ENCODE measurements at places on chromosomes 7 and 10.

GRCh38 chr10:37576154-37576553 lies 281.3 kb downstream of the ZNF248 start:
- DNase-seq: no peak

GRCh38 chr10:4337563-4337962 lies 488.4 kb upstream of the AKR1E2 start:
- DNase-seq: no peak

DNA sequence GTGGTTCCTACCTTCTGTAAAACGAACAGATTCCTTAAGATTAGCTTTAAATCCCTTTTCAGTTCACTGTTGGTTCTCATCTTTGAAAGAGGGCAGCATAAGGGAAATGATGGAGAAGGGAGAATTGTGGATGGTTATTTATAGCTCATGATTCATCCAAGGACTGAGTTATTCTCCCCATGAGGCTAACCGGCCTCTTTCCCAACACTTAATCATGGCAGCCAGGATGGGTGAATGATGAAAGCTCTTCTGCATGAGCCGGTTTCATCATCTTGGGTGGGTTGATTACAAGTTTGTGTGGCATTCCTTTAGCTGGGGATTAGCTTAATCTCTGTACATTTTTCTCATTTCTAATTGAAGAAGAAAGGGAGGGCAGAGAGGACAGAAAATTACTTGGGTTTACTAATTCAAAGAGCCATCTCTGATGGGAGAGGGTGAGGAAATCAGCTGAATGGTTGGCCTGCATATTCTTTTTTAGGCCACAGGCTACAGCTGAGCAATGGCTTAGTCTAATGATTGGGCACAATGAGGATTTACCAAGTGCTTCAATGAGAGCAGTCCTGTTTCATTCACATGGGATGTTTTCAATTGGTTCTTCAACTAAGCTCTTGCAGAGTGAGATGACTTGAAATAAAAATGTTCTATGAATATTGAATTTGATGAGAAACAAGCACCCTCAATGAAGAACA lies 250.0 kb downstream of the BMPER start:
- DNase-seq: no peak

DNA sequence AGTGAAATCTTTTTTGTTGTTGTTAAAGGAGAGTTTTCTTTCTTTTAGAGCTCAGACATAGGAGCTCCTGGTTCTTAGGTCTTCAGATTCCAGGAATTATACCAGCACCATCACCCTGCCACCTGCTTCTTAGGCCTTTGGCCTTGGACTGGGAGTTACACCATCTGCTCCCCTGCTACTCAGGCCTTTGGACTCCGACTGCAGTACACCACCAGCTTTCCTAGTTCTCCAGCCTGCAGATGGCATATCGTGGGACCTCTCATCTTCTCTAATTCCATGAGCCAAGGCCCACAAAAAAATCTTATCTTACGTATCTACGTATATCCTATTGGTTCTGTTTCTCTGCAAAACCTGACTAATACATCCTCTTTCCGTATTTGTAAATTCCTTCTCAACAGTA lies 5.1 kb upstream of the TACC2 start:
- DNase-seq: no peak

- no peak for DNase-seq
These were observed 57.4 kb upstream of the CASD1 start for GRCh38 chr7:94452239-94452638.

GRCh38 chr10:101576211-101576863 lies 11.7 kb downstream of the POLL start:
- DNase-seq: no peak

DNA sequence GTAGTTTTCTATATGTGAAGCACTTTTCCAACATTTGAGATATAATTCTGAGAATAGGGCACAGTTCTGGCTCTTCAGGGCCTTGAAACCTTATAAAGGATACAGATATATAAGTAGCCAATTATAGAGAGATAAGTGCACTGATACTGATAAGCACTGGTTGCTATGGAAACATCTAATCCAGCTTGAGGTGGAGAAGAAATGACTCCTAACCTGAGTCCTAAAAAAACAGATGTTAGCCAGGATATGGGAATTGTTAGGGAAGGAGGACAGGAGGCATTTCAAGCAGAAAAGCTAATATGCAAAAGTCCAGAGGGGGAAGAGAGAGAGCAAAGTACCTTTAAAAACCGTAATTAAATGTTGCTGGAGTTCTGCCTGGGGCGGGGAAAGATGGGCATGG lies 30.8 kb downstream of the STRIP2 start:
- no peak for DNase-seq

- no peak for DNase-seq
These were observed 83.2 kb downstream of the PDE1C start for GRCh38 chr7:31986878-31987518.

DNA sequence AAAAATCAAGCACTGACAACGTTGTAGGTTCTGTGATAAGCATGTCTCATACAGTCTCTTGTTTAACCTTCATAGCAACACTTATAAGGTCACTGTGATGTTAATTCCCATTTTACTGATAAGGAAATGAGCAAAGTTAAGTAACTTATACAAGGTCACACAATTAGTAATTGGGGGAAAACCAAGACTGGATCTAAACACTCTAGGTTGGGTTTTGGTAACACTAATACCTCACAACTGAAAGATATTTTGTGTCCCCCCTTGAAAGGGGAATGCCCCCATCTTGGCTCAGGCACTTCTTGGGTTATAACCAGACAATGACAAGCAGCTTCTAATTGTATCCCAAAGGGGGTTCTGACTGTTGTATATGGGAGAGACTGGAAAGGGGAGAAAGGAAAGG lies 36.0 kb upstream of the ABCB4 start:
- DNase-seq: no peak

GRCh38 chr7:111137296-111138192 lies 46.6 kb downstream of the LRRN3 start:
- DNase-seq: no peak

DNA sequence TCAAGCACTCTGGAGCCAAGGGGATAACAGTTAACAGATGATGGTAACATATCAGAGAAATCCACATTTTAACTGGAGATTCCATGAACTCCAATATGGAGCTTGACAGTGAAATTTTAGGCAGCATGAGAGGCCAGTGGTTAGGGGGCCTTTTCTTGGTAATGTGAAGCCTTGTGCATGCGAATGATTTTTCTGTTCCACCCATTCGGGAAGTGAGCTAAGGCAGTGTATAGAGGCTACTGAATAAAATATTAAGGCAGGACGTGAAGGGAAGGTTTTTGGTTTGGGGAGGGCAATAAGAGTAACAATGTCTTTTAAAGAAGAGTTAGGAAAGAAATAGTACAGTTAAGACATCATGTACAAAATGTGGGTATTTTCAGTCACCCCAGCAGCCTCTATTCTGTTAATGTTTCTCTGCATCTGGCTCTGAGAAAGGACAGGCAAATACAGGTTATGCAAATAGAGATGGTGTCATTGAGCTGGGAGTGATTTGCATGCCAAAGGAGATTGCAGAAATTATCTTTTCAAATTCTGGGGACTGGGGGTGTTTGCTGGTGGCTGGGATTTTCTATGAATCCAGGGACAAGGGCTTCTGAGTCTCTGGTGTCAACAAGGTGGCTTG lies 6.8 kb upstream of the TAS2R60 start:
- DNase-seq: no peak

DNA sequence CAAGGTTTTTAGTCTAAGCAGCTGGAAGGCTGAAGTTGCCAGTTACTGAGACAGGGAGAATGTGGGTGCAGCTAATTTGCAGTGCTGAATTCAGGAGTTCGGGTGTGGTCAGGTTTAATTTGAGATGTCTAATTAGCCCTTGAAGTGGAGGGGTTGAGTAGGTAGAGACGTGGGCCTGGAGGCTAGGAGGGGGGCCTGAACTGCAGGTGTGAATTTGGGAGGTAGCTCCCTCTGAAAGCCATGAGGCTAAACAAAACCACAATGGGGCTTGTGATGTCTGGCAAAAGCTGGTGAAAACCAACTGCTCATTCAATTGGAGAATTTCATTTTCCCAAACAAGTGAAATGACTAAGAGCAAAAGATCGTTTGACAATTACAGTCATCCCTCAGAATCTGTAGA lies 246.0 kb upstream of the NFE2L3 start:
- DNase-seq: no peak

- no peak for DNase-seq
These were observed 35.0 kb upstream of the LSM8 start for GRCh38 chr7:118148930-118149329.

- no peak for DNase-seq
These were observed 51.2 kb upstream of the CARD11 start for GRCh38 chr7:3094701-3095445.

Data from activated naive CD8-positive, alpha-beta T cell treated with anti-CD3 and anti-CD28 coated beads, Interleukin-2, amount 50 U/mL, for 16 hours (primary cell).